ENCODE measurements at places on chromosomes 1 and 21.

- no peak for DNase-seq
Measured at GRCh38 chr1:9539829-9540550, 725 bp downstream of the SLC25A33 start.

DNA sequence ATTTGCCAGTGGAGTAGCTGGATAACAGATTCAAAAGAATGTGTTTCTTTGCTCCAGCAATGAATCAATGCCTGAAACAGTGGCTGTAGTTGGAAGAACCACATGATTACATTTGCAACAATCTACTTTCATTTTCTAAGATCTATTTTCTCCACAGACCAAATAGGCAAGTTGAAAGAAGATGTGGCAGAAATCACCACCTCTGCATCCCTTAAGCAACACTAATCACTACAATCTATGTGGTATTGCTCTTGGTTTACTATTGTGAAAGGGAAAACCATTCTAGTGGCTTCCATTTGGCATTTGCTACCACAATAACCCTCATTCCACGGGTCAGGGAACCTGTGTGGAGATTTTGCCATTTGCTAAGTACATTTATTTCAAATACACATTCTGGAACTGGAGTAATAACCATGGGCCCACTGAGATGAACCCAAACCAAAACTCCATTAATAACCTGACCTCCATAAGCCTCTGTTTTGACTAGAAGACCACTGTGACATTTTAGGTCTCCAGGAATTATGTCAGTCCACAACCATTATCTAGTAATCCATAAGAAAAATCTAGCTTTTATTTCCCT lies 66.3 kb downstream of the C1orf185 start:
- no peak for DNase-seq

- peak; percentile 65 for DNase-seq
Measured at GRCh38 chr21:42121794-42122193, 50.7 kb downstream of the UMODL1 start.

DNA sequence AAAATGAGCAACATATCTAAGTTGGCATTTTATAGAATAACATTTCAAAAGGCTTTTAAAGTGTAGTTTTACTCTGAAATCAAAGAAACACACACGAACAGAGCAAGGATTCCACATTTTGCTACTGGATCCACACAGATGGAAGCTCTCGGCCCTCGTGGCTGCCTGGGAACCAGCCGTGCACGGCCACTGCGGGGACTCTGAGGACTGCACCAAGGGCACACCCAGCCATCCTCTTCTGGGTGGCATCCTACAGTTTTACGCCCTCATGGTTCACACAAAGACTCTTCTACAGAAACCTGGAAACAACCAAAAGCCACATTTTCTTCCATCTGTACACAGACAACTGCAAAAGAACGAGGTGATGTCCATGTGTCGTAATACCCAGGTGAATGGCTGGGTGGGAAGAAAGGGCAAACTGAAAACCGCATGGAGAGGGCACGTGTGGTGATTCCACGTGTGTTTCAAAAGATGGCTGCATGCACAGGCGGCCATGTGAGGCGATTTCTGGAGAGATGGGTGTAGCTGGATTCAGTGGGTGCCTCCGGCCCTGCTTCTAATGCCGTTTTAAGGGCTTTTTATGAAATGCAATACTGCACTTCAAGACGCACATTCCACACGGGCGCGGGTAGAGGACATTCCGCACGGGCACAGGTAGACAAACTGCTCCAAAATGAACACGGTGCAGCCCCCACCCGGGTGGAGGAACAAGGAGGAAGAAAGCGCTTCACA lies 8.1 kb downstream of the POFUT2 start:
- no peak for DNase-seq

Data from NCI-H1694 (cell line).